ENCODE measurements at places on chromosomes 12 and 14.

DNA sequence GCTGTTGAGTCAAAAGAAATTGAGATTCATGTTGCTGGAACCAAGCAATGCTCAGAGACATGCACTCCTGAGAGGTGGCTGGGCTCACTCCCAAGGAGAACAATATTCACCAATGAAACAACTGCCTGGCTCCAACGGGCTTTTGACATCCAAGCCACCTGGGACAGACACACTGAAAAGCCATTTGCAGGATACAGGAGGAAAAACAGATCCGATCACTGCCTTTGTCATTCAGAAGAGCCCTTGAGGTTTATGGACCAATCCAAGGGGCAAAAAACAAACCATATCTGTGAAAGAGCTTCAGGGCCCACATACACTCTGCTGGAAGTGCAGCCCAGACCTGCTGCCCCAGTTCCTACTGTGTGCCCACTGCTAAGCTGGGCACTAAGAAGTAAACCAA, 277.5 kb downstream of the NUAK1 start:
- DNase-seq: no peak

GRCh38 chr14:22232933-22233332, 356.1 kb downstream of the DAD1 start:
- no peak for DNase-seq

- DNase-seq: no peak
These were observed 69.6 kb downstream of the NT5DC3 start for GRCh38 chr12:103771466-103771865.

DNA sequence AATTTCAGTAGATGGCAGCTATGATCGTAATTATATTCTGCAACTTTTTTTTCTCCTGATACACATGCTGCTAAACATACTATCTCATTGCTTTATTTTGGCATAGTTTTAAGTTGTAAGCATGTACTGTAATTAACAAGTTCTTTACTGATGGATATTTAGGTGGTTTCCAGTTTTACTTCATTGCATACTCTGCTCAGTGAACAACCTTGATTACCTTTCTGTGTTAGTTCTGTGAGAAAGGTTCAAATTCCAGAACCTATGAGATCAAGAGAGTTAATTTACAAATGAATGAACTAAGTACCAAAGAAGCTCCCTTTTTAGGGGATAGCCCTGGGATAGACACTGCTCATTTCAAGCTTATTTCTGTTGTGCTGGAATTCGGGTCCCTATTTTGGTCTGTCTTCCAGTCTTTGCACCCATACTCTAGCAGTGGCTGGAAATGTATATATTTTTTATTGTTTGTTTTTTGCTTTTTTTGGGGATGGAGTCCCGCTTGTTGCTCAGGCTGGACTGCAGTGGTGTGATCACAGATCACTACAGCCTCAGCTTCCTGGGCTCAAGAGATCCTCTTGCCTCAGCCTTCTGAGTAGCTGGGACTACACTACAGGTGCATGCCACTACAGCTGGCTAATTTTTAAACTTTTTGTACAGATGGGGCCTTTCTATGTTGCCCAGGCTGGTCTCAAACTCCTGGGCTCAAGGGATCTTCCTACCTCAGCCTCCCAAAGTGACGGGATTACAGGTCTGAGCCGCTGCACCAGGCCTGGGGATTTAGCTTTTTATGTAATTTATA, 10.6 kb downstream of the PAPOLA start:
- no peak for DNase-seq

DNA sequence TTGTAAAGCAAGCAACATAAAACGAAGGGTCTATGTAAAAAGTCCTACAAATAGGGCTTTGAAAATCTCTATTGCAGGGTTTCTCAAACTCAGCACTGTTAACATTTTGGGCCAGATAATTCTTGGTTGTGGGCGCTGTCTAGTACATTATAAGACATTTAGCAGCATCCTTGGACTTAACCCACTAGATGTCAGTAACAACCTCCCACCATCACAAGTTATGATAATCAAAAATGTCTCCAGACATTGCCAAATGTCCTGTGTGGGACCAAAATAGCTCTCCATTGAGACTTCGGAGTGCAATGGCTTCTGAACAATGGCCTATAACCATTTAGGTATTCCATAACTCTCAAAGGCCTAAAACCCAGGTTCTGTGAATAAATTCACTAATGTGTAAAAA, 22.9 kb upstream of the DHRS7 start:
- no peak for DNase-seq
